ENCODE measurements at places on chromosomes 1 and 21.

DNA sequence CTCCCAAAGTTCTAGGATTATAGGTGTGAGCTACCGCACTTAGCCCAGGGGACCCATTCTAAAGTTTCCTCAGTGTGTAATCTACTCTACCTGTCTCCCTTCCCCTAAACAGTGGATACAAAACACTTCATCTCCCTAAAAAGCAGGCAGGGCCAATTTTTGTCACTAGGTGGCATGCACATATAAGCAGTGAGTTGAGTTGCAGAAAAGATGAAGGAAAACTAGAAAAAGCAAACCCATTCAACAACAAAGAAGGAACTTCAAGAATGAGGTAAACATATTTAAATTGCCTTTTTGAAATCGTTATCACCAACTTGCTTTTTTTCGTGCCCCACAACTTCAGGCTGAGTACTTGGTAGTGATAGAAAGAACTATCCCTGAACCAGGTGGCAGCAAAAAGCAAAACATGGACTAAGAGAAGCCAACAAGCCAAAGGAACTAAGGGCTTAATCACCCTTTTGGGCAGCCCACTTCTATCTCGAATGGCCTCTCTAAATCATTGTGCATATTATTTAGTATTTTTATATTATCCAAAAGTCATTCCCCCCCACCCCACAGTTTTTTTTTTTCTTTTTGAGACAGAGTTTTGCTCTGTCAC lies 19.7 kb upstream of the ALDH9A1 start:
- DNase-seq, result peak; percentile 40

DNA sequence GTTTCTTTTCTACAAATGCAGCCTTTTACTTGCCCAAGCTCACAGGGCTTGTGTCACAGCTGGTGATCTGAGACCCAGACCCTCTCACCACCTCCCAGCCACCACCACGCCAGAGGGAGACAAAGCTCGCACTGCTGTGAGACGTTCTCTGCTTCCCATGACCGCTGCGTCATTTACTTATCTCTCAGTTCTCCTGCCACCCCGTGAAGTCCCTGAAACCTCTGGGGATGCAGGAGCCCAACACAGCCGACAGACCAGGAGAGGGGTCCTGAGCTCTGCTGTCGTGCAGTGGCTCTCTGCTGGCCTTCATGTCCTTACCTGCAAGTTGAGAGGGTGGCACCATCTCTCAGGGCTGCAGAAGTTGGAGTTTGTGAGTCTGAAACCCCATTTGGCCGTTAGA lies 77.7 kb downstream of the SLC16A1 start:
- no peak for DNase-seq

GRCh38 chr1:9629445-9630201 lies 21.9 kb upstream of the PIK3CD start:
- DNase-seq, result no peak

DNA sequence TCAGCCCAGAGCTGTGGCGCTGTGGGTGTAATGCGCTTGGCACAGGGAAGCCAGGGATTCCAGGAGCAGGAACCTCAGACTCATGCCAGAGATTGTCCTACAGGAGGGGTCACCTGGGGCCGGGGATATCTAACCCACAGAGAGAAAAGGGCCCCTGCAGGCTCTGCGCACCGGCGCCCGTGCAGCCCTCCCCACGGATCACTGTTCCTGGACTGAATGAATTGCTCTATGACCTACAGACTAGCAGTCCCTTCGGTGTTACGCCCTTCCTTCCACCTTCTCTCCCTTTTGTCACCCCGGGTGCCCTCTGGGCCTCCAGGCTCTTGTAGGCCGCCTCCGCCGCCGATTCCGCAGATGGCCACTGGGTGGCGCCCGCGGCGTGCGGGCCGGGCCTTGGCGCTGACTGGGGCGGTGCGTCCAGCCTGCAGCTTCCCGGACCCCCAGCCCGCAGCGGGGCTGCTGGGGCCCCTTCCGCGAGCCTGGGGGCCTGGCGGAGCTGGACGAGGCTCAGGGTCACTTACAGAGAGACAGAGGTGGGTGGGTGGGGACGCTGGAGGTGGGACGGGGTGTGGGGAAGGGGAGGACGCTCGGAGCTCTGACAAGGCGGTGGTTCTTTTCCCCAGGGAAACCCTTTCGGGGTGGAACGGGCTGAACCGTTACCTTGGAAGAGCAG lies 101.3 kb downstream of the IER5 start:
- peak; percentile 98 for DNase-seq

DNA sequence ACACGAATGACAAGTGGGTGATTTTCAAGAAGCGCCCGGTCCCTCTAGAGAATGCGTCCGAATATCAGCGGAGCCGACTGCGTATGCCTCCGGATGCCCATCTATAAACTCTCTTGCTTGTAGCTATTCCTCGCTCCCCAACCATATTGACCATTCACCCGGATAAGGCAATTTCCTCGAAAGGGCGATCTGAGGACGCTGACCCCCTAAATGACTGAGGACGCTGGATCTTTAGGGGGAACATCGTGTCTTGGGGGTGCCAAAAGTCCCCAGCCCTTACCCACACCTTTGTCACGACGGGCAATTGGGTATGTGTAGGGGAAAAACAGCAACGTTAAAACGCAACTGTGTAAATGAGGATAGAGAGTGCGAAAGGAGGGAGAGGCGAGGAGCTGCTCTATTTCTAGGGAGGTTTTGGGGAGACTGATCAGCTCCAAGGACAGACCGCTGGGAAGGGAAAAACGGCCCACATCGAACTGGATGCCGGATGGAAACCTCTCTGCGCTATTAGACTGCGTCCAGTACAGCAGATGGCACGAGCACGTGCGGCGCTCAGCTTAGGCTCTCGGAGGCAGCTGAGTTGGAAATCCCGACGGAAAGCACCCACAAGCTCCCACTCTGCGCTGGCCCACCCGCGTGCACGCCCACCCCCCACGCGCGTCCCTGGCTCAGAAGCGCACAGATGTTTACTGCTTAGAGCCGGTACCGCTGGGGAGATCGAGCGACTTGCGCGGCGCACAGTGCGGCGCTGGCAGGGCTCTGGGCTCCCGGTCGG lies 2.9 kb upstream of the PRRX1 start:
- DNase-seq, result no peak

GRCh38 chr1:107964336-107965109 lies 457 bp downstream of the VAV3 start:
- DNase-seq, result no peak

DNA sequence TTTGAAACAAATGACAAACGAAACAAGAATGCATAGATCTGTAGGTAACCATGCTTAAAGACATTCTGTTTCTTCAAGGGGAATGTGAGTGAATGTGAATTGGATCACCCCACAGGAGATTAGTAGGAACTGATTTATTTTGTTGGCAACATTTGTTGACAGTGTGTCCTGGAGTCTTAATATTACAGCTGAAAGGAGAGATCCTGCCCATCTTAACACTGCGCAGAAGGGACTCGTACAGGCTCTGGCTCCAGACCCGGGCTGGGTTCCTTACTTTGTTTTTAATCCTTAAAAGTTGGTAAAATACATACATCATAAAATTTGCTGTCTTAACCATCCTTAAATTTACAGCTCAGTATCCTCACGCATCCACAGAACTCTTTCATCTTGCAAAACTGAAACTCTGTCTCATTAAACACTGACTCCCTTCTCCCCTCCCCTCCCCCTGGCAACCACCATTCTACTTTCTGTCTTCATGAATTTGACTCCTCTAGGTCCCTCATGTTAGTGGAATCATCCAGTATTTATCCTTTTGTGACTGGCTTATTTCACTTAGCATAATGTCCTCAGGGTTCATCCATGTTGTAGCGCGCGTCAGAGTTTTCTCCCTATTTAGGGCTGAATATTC lies 74.1 kb downstream of the GALNT2 start:
- DNase-seq, result no peak

DNA sequence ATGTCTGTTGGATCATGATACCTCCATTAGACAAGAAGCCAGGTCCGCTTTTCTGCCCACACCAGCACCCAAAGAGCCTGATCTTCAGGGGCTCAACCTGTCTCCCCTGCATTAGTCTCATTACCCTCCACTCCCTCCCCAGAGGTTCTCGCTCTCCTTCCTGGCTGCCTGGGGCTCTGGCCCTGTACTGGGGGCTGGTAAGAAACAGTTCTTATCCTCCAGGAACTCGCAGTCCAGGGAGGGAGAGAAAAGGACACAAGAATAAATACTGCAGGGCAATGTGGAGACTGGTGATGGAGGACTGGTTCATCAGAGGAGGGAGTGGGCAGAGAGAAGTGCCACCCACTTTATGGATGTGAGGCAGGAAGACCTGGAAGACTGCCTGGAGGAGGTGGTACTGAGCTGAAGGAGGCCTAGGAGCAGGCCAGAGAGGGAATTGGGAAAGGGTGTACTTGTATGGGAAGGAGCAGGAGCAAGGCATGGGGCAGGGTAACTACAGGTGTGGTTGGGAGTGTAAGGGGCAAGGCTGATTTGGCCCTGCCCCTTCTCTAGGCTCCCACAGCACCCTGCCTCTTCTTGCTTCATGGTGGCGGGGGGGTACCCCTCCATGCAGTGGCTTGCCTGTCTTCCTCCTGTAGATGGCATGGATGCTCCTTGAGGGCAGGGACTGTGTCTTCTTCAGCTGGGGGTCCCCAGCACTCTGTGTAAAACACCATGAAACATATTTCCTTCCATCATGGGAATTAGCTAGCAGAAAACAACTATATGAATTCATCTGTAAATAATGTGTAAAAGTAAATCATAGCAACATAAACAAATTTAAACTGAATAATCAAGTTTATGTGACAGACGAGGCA lies 5.0 kb downstream of the LRRC71 start:
- no peak for DNase-seq

GRCh38 chr1:78231477-78231876 lies 185.7 kb downstream of the GIPC2 start:
- DNase-seq, result no peak
